NCI-H146 (cell line): ENCODE measurements at places on chromosomes 3 and 15.

GRCh38 chr3:123653221-123653682 is 68.4 kb upstream of the HACD2 start:
- peak; percentile 32 for DNase-seq

DNA sequence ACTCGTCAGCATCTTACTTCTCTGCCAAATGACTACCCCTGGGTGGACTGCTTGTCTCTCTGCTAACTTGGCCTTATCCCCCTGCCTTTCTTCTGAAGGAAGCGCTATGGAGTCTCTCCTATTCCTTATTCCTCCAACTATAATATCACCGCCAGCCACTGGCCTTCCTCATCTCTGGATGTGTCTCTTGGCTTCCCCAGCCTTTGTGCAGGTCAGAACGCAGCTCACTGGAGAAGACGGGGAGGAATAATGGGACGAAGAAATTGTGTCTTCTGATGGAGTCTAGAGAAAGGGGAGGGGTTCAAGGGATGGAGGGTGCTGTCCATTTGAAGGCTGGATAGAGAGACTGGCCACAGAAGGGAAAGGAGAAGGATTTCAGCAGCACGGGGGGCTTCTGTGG is 16.9 kb downstream of the ITGA11 start:
- DNase-seq: no peak

DNA sequence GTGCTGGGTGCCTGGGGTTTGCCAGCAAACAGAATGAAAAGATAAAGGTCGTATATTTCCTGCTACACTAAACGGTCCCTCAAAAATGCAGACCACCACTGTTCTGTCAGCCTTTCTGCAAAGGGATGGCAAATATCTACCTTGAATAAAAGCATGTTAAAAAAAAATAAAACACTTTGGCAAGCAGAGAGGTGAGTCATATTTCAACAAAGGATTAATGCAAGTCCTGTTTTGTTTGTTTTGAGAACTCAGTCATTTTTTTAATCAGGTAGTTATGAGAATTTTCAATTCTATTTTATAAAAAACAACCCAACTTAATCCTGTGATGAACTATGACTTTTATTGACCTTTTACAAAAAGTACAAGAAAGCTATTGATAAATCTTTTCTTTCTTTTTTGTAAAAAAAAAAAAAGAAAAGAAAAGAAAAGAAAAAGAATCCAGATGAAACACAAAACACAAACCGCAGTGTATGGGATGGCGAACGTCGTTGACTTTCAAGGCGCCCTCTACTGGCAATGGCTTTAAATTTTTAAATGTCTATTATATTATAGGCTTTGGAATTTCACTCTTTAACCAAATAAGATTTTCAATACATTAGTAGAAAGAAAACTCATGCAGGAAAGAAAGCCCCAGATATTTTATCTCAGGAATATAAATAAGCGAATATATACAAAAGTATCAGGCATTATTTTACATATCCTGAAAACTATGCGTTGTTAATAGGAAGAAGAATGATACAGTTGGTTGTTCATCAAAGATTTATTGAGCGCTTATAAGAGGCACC is 87.8 kb downstream of the NCEH1 start:
- peak; percentile 68 for DNase-seq

GRCh38 chr15:76312540-76313174 is 1.4 kb upstream of the ETFA start:
- DNase-seq: no peak

GRCh38 chr15:55031727-55032126 is 165.0 kb downstream of the RSL24D1 start:
- no peak for DNase-seq

DNA sequence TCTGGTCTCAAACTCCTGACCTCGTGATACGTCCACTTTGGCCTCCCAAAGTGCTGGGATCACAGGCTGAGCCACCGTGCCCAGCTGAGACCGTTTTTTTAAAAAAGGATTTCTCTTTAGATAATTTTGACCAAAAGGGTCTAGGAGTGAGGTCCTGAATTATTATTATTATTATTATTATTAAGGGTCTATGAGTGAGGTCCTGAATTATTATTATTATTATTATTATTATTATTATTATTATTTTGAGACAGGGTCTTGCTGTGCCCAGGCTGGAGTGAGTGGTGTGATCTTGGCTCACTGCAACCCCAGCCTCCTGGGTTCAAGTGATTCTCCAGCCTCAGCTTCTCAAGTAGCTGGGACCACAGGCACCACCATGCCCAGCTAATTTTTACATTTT is 20.6 kb upstream of the ARID3B start:
- no peak for DNase-seq

- DNase-seq: no peak
These were observed 120.7 kb upstream of the WNT5A start for GRCh38 chr3:55607844-55608243.

DNA sequence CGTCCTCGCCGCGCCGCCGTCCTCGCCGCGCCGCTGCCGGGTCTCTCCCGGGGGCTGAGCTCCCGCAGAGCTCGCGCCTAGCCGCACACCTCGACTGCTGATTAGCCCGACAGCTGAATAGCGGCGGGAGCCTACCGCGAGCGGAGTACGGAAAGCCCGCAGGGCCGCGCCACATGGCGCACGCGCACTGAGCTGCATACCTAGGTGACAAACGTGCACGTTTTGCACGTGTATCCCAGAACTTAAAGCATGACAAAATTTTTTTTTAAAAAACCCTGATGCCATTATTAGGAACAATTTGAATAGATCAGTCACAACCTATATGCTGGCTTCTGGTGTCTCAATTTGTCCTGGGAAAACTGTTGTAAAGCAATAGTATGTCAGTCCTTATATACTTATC is at the start of gene GOLGA8A:
GOLGA8A (minus strand) TSS at position 122 of the 400 bp plus-strand sequence. CDS start 48,117 bp downstream, outside the sequence.
- peak; percentile 72 for DNase-seq

GRCh38 chr3:49602877-49603411 is 48.7 kb downstream of the BSN start:
- DNase-seq: no peak

DNA sequence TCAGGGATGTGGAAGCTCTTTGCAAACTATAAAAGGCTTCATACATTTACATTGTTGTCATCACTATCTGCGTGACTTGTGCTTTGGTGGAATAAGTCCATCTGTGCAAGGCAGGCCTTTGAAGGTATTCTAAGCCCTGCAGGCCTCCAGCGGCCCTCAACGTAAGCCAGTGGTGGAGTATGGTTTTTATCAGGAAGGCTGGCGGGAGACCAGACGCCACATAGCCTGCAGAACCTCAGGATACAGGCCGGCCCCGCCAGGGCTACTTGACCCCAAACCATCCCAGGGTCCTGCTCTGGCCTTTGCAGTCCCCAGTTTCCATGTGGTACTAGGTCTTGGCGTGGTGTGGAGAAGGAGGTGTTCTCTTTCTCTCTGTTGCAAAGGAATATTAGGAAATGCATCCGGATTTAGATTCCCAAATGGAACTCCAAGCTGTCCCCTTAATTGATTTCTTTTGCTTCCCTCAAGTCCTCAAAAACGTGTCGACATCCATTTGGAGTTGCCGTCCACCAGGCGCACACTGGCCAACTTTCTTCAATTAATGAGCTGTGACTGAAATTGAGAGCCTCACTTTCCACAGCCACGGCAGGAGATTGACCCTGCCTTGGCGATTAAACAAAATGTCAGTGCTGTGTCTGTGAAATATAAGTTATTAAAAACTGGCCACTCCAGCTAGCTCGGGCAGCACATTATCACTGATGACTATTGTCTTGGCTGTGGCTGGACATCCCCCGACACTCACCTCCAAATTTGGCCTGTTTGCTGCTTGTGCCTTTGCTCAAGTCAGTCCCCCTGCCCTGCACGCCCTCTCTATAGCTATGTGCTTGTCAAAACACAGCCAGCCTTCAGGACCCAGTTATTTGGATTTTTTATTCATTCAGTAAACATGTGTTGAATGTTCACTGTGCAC is 239.8 kb upstream of the TLE3 start:
- no peak for DNase-seq

GRCh38 chr3:57927916-57928315 is 80.3 kb upstream of the FLNB start:
- no peak for DNase-seq

- no peak for DNase-seq
These were observed 63.7 kb downstream of the BDH1 start for GRCh38 chr3:197491923-197492664.

- DNase-seq: peak; percentile 69
These were observed 355.2 kb downstream of the FOXP1 start for GRCh38 chr3:71228156-71228866.

DNA sequence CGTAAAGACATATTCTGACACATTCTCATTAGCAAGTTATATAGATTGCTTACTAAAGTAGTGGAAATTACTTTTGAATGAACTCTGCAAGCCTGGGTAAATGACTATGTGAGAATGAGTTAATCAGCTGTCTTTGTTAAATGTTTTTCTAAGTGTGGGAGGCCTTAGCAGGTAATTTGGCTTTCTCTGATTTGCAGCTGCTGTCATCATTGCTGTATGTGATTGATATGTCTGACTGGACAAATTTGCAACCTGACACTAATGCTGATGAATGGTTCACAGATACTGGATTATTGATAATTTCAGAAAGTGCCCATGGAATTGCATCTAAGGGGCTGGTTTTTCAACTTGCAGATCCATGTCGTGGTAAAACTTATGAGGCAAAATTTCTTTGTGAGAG is 372.2 kb upstream of the SGO1 start:
- no peak for DNase-seq

DNA sequence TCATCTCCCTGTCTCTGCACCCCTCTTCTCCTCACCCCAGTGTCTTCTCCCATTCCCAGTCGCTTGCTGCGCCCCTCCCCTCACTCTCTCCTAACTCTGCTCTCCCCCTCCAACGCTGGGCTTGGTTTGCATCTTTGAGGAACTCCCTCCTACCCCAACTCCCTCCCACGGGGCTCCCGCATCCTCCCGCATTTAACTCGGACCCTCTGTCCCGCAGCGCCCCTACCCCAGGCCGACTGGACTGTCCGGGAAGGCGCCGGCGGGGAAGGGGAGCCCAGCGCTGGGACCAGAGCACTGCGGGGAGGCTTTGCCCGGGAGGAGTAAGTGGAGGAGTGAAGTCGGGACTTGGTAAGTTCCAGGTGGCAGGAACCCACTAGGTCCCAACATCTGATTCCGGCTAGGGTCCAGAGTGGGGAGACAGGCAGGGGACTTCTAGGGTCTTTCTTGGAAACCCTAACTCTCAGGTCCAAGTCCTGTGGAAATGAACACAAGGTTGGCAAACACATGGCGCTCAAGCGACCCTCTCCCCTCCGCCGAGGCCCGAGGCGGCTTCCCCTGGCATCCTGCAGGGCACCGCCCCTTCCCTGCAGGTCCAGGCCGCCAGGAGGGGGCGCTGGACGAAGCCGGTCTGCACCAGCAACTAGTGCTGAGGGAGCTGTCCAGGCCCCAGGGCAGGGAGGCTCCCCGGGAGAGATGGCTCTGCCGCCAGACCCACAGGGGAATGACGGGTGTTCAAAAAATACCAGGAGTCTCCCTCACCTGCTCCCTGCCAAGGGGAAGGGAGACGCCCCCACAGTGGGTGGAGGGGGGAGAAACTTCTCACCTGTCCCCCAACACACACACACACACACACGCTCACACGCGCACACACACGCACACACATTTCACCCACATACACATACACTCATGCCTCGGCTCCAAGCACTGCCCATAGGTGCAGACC is 53.2 kb downstream of the LHFPL4 start:
- peak; percentile 40 for DNase-seq

DNA sequence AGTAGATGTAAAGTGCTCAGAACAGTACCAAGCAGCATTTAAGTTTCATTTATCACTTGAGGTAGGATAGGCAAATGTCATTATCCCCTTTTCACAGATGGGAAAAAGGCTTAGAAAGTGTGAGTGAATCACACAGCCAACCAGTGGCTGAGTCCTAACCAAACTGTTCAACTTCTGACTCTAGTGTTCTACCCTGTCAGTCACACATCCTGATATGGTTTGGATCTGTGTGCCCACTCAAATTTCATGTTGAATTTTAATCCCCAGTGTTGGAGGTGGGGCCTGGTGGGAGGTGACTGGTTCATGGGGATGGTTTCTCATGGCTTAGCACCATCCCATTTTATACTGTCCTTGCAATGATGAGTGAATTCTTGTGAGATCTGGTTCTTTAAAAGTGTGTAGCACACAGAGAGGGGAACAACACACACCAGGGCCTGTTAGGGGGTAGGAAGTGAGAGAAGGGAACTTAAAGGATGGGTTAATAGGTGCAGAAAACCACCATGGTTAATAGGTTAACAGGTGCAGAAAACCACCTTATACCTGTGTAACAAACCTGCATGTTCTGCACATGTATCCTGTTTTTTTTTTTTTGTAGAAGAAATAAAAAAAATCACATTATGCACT is 304.7 kb downstream of the SUCLG2 start:
- no peak for DNase-seq

DNA sequence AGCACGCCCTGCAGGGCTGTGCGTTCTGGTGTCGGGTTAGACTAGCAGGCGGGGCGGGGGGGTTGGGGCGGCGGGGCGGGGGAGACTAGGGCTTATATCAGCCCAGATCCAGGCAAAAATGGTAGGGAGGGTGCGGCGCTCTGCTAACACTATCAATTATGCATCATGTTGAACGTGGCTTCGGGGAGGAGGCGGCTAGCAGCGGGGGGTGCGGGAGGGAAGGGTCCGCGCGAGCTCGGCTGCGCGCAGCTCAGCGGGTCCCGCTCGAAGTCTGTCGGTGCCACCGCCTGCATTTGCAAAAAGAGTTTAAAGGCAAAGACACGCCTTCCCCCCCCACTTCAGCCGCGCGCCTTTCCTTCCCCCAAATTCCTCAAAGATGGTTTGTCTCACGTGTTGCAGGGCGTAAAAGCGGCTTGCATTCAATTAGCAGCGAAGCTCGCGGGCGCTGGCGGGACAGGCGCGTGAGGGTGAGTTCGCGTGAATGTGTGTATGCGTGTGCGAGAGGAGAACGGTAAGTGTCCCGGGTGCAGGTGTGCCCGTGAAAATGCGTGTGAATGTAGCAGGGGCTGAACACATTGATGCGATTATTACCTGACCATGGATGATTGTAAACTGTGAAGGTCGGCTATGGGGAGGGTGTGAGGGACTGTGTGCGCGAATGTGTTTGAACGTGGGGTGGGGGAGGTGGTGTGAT is at the start of gene ISLR2:
ISLR2 (plus strand) TSS at position 432 of the 694 bp plus-strand sequence. CDS start 2,169 bp downstream, outside the sequence.
- peak; percentile 61 for DNase-seq
